Right lobe of liver (tissue), 6 donors: ENCODE measurements at places on chromosomes 13 and 19.
A peak's percentile ranks its signal among the peaks of the same experiment; 100 is the strongest.

- H3K4me3 ChIP-seq: no peak overlapping the region
- DNase-seq: no peak
- H3K36me3 ChIP-seq: no peaks in the 10 kb centered on the region
- no peak overlapping the region for H3K27ac ChIP-seq
Measured at GRCh38 chr13:36385489-36385888, 39.3 kb upstream of the SPART start.

DNA sequence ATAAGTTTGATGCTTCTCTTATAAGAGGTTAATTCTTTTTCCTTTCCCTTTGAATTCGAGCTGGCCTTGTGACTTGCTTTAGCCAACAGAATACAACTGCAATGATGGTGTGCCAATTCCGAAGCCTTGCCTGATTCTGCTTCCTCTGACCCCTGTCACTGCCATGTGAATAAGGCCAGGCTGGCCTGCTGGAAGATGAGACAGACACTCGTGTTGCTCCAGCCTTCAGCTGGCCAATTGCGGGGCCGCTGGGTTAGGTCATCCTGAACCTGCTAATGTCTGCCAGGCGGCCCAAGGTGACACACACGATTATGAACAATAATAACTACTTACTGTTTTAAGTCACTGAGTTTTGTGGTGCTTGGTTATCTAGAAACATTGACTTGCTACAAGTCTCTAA, 352.0 kb downstream of the MYO16 start:
- no peaks in the 10 kb centered on the region for H3K27me3 ChIP-seq
- H3K4me1 ChIP-seq: peaks cover 20% of the 10 kb centered on the region
- no peaks in the 10 kb centered on the region for H3K36me3 ChIP-seq
- peak overlapping the region; percentile 45 for H3K27ac ChIP-seq

DNA sequence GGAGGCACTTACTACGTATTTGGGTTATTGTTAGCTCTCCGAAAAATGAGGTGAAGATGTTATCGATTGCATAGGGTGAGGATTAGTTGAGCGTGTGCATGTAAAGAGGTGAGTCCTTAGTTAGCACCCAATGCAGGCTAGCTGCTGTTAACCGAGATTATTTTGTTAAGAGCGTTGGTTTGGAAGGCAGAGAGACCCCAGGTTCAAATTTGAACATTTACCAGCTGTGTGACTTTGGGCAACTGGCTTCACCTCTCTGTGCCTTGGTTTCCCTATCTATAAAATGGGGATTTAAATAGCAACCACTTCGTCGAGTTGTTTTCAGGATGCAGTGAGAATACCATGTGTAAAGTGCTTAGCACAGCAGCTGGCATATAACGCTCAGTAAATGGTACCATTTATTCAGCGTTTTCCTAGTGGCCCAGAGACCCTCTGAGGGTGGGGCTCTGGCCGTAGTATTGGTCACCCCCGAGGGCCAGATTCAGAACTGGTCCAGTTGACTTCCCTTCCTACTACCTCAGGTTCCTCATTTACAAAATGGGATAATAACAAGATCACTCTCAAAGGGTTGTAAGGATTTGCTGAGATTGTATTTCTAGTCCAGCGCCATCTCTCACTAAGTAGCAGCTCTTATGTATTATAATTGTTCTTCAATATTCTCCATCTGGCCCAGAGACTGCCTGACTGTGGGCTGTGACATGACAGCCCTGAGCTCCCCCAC, 887 bp downstream of the SIPA1L3 start:
- H3K36me3 ChIP-seq: no peaks in the 10 kb centered on the region
- H3K4me1 ChIP-seq: peaks cover 9% of the 10 kb centered on the region
- DNase-seq: no peak

GRCh38 chr19:19661675-19662251, 1.7 kb downstream of the ATP13A1 start:
- no peaks in the 10 kb centered on the region for H3K27me3 ChIP-seq
- H3K4me3 ChIP-seq: no peak overlapping the region
- H3K36me3 ChIP-seq: peaks cover 9% of the 10 kb centered on the region
- DNase-seq: no peak
- peaks cover 10% of the 10 kb centered on the region for H3K4me1 ChIP-seq

DNA sequence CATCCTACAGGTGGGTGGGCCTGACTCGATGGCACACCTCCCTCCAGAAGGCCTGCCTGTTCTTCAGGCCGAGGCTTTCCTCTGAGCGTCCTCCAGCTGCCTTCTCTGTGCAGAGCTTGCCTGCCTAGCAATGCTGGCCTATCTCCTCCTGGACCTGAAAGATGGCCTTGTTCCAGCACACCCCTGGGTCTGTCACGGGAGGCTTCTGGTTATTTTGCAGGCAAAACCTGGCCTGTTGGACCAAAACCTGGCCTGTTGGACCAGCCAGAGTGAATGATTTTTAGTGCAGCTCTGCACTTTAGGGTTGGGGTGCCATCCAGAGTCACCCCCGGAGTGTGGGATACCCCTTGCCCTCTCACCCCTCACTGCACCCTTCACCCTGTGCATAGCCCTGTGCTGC, 128.4 kb downstream of the KATNAL1 start:
- H3K4me3 ChIP-seq: no peak overlapping the region
- no peaks in the 10 kb centered on the region for H3K36me3 ChIP-seq
- no peaks in the 10 kb centered on the region for H3K4me1 ChIP-seq
- H3K27ac ChIP-seq: no peak overlapping the region

- H3K27ac ChIP-seq: no peak overlapping the region
- no peak overlapping the region for H3K4me3 ChIP-seq
- H3K4me1 ChIP-seq: no peaks in the 10 kb centered on the region
- DNase-seq: no peak
- H3K36me3 ChIP-seq: no peaks in the 10 kb centered on the region
- H3K27me3 ChIP-seq: no peaks in the 10 kb centered on the region
Measured at GRCh38 chr13:50810998-50811397, 32.5 kb downstream of the DLEU7 start.

- H3K27ac ChIP-seq: no peak overlapping the region
- H3K4me1 ChIP-seq: peaks cover 18% of the 10 kb centered on the region
- no peaks in the 10 kb centered on the region for H3K27me3 ChIP-seq
- DNase-seq: no peak
- no peaks in the 10 kb centered on the region for H3K36me3 ChIP-seq
Measured at GRCh38 chr19:49017666-49018351, 918 bp upstream of the LHB start.

GRCh38 chr19:22532388-22533300, 101.5 kb upstream of the ZNF492 start:
- H3K4me3 ChIP-seq: peak overlapping the region; percentile 16
- H3K36me3 ChIP-seq: no peaks in the 10 kb centered on the region
- H3K27ac ChIP-seq: no peak overlapping the region

DNA sequence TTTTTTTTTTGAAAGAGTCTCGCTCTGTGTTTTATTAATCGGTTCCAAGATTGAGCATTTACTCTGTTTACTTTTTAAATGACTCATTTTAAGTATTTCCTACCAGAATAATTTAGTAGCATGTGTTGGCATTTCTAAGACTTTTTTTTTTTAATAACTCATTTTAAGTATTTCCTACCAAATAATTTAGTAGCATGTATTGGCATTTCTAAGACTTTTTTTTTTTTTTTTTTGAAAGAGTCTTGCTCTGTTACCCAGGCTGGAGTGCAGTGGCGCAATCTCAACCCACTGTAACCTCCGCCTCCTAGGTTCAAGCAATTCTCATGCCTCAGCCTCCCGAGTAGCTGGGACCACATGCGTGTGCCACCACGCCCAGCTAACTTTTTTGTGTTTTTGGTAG, 13.1 kb downstream of the SETDB2 start:
- no peaks in the 10 kb centered on the region for H3K36me3 ChIP-seq
- H3K4me1 ChIP-seq: no peaks in the 10 kb centered on the region
- no peak overlapping the region for H3K27ac ChIP-seq
- H3K27me3 ChIP-seq: no peaks in the 10 kb centered on the region
- DNase-seq: no peak

- no peak overlapping the region for H3K27ac ChIP-seq
- no peaks in the 10 kb centered on the region for H3K36me3 ChIP-seq
- no peak for DNase-seq
- no peaks in the 10 kb centered on the region for H3K4me1 ChIP-seq
- H3K4me3 ChIP-seq: no peak overlapping the region
Measured at GRCh38 chr13:29914581-29914980, 64.2 kb upstream of the UBL3 start.

- H3K4me3 ChIP-seq: no peak overlapping the region
- H3K36me3 ChIP-seq: no peaks in the 10 kb centered on the region
- DNase-seq: no peak
- no peaks in the 10 kb centered on the region for H3K4me1 ChIP-seq
Measured at GRCh38 chr13:73837147-73837546, 297.1 kb downstream of the KLF12 start.

DNA sequence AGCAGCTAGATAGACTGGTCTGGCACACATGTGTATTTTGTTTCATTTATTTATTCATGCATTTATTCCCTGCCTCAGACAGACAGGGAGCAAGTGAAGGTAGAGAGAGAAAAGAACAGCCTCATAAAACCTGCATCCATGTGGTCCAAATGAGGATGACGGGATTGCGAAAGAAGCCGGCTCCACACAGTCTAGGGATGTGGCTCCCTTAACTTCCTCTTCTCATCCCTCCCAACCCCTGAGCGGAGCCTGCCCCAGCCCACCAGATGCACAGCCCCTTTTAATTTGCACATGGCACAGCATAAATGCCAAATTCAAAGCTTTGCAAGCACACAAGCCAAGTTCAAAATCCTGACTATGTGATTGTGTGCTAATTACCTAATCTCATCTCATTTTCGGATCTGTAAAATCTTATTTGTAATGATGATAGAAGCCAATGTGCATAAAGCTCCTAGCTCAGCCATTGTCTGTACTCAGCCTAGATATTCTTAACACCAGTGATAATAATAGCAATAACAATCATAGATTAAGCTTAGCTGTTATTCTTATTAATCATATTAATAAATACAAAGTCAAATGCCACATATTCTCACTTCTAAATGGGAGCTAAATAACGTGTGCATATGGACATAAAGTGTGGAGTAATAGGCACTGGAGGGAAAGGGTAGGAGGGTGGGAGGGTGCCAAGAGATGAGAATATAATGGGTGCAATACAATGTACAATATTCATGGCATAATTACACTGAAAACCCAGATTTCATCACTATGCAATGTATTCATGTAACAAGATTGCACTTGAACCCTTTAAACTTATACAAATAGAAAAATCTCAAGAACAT, 156.3 kb downstream of the DCT start:
- no peak overlapping the region for H3K4me3 ChIP-seq
- H3K36me3 ChIP-seq: no peaks in the 10 kb centered on the region
- DNase-seq: no peak

DNA sequence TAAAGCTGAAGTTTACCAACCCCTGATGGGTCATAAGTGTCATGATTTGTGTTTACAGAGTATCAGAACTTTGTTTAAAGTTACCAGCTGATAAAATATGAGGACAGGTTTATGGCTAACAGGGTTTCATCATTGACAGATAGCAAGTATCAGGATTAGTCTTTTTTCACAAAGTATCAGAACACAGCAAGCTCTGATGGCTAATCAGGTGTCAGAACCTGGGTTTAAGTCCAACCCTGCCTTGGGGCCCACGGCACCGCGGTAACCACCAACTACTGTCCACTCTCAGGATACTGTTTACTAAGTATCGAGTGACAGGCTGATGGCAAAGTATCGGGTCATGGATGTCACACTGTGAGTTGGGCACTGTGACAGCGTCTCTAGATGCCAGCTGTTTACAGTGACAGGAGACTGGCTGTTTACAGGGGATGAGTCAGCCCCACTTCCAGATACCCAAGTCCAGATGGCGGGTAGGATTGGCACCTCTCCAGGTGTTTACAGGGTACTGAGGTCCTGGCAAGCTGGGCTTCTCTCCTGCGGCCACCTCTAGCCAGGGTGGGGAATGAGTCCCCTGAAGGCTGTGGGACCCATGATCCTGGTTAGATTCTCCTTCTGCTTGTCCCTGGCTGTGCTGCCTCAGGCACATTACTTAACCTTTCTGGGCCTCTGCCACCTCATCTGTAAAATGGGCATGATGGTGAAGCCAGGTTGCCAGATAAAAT, 21.8 kb downstream of the ARRDC2 start:
- DNase-seq: peak; percentile 92
- no peaks in the 10 kb centered on the region for H3K27me3 ChIP-seq
- peak overlapping the region; percentile 84 for H3K27ac ChIP-seq
- no peaks in the 10 kb centered on the region for H3K36me3 ChIP-seq
- peaks cover 35% of the 10 kb centered on the region for H3K4me1 ChIP-seq
- no peak overlapping the region for H3K4me3 ChIP-seq

DNA sequence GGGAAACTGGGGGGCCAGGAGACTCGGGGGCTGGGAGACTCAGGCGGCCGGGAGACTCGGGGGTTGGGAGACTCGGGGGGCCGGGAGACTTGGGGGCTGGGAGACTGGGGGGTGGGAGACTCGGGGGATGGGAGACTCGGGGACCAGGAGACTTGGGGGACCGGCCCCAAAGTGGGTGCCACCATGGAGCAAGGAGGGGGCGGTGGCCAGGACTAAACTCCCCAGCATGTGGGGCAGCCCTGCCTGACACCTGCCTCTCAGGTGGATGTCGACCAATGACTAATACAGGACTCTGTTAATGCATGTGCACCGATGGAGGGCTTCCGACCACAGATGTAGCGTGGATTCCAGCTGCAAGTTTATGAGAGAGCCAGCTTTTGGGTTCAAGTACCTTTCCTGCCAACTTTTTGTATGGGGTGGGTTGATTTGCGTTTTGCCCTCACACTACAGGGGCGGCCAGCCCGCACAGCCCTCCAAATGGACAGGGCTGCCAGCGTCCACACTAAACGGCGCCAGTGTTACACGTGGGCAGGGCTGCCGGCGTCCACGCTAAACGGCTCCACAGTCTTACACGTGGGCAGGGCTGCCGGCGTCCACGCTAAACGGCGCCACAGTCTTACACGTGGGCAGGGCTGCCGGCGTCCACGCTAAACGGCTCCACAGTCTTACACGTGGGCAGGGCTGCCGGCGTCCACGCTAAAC, 62.2 kb downstream of the RASA3 start:
- H3K4me3 ChIP-seq: no peak overlapping the region
- peaks cover under 1% of the 10 kb centered on the region for H3K4me1 ChIP-seq
- H3K27ac ChIP-seq: no peak overlapping the region
- H3K27me3 ChIP-seq: no peaks in the 10 kb centered on the region
- DNase-seq: peak; percentile 27

- no peaks in the 10 kb centered on the region for H3K4me1 ChIP-seq
- no peak overlapping the region for H3K4me3 ChIP-seq
- no peak for DNase-seq
- H3K27ac ChIP-seq: no peak overlapping the region
- H3K36me3 ChIP-seq: no peaks in the 10 kb centered on the region
- H3K27me3 ChIP-seq: no peaks in the 10 kb centered on the region
Measured at GRCh38 chr13:75404726-75405125, 77.2 kb downstream of the TBC1D4 start.

- no peaks in the 10 kb centered on the region for H3K4me1 ChIP-seq
- H3K27ac ChIP-seq: no peak overlapping the region
- no peaks in the 10 kb centered on the region for H3K36me3 ChIP-seq
- no peak for DNase-seq
- no peak overlapping the region for H3K4me3 ChIP-seq
- no peaks in the 10 kb centered on the region for H3K27me3 ChIP-seq
Measured at GRCh38 chr13:31797154-31797775, 57.9 kb downstream of the RXFP2 start.

GRCh38 chr13:98320561-98321105, 143.6 kb upstream of the RNF113B start:
- DNase-seq: no peak
- H3K36me3 ChIP-seq: no peaks in the 10 kb centered on the region
- H3K4me3 ChIP-seq: no peak overlapping the region
- peaks cover 44% of the 10 kb centered on the region for H3K4me1 ChIP-seq
